ENCODE measurements at places on chromosomes 3 and 15.

DNA sequence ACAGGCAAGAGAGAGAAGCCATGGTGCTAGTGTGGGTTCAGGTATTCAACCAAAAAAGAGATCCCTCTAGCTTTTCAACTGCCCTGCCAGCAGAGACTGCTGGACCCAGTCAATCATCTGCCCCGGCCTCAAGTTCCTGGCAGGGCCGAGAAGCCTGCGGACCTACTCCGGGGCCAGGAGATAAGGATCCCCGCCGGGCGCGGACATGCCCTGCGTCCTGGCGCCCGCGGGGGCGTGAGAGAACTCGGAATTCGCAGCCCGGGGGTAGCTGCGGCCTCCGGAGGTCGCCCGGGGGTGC is 821 bp upstream of the MAGI1 start:
- no peak for DNase-seq

DNA sequence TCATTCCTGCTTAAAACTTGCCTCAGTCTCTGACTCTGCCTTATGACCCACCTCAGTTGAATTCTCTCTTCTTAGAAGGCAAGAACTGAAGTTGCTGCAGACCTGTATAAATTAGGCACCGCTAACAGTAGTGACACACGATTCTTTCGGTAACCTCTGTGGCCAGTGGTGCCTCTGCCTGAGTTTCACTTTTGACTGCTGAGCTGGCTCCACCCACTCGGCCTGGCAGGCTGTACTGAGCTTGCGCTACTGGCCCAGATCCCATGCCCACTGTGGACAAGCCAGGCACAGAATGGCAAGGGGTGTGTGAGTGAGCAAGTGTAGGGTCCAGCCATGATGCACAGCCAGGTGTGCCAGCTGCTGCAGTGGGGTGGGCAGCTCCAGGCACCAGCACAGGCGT is 19.1 kb upstream of the EIF1B start:
- no peak for DNase-seq

GRCh38 chr3:126956866-126957650 is 25.9 kb upstream of the PLXNA1 start:
- DNase-seq: no peak

DNA sequence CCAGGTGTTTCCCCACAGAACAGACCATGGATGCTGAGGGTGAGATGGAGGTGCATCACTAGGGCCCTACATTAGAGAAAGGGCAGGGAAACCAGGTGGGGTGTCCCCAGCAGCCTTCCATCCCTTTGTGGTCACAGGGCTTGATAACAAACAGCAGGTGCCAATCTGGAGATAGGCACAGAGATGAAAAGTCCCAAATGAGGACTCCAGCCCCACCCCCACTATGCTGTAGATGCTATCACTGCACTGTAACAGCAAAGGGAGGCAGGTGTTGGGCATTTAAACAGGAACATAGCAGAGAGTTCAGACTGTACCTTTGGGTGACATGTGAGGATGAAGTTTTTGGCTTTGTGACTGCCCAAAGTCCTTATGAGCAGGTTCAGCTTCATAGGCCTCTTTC is 21.4 kb downstream of the IL20RB start:
- DNase-seq: no peak

GRCh38 chr3:28923994-28924393 is 356.9 kb upstream of the RBMS3 start:
- no peak for DNase-seq

GRCh38 chr3:96977671-96978070 is 163.3 kb downstream of the EPHA6 start:
- no peak for DNase-seq

GRCh38 chr3:25040748-25041147 is 387.3 kb upstream of the RARB start:
- no peak for DNase-seq
